Stimulated activated CD4-positive, alpha-beta T cell treated with anti-CD3 and anti-CD28 coated beads, Interleukin-4, amount 100 ng/mL, for 4 hours (primary cell): ENCODE measurements at places on chromosomes 11 and 22.

DNA sequence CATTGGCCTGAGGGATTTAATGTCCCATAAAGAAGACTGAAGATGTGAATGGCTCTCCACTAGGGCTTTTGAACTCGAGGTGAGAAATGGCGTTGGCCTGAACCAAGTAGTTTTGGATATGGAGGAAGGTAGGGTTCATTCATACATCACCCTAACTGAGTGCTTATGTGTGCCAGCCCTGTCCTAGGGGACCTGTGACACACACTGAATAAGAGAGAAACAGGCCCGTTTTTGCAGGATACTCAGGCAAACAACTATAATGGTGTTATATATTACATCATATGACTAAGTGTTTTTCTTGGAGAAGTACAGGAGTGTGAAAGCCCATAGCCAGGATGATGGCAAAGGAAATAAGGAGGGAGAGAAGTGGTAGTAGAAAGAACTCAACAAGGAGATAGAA is 368.1 kb downstream of the TMEM135 start:
- no peak for DNase-seq

DNA sequence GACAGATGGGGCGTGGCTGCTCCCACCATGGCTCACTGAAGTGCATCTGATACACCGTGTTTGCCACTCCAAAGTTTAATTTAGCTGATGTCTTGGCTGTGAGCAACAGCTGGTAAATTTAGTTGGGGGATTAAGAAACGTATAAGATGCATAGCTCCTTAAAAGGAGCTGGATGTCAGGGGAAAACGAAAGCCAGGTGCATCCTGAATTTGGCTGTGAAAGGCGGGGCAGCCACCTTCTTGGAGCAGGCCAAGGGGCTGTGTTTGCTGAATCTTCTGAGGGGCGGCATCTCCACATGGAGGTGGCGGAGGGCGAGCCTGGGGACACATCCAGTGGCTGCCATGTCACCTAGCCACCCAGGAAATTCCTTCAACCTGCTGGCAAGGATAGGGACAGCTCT is 20.7 kb upstream of the NCF4 start:
- DNase-seq = no peak

DNA sequence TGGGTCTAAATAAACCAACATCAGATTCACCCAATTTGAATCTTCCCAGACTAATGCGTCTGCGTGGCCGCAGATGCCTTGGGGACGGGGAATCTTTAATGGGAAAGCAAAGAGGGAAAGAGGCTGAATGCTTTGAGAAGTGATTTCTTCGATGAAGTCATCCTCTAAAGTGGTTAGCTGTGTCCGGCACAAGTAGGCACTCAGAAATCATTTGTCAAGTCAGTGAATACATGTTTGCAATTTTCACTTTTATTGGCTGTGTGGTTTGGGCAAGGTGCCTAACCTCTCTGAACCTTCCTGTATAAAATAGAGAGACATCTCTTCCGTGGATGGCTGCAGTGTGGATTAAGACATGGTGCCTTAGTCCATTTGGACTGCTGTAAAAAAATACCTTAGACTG is 19.7 kb upstream of the IFT27 start:
- no peak for DNase-seq

DNA sequence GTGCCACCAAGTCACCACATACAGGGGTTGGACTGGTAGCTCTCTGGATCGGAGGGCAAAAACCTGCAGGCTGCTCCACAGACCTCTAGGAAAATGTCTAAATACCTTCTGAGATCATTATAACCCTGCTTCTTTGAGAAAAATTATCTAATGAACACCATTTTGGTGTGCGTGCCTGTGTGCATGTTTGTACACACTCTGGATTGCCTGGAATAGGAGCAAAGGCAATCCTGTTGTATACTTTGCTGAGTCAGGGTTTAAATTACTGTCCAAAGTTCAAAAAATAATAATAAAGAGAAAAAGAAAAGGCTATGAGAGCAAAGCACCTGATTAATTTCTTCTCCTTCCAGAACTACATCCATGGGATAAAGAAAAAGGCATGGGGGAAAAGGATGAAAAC is 11.0 kb downstream of the JAML start:
- DNase-seq = no peak

DNA sequence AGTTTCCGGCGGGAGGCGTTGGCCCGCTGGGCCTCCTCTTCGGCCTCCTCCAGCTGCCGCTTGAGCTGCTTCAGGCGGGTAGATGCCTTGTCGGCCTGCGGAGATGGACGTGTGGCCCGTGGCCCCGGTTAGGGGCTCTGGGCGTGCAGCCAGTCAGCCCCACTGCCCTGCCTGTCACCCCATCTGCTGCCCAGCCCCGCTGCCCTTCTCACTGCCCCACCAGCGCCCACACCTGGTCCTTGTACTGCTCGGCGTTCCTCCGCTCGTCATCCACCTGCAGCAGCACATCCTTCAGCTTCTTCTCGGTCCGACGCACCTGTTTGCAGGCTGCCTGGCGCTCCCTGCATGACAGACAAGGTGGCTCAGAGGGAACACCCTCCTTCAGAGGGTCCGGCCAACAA is 31.2 kb downstream of the APOL1 start:
- DNase-seq = no peak

DNA sequence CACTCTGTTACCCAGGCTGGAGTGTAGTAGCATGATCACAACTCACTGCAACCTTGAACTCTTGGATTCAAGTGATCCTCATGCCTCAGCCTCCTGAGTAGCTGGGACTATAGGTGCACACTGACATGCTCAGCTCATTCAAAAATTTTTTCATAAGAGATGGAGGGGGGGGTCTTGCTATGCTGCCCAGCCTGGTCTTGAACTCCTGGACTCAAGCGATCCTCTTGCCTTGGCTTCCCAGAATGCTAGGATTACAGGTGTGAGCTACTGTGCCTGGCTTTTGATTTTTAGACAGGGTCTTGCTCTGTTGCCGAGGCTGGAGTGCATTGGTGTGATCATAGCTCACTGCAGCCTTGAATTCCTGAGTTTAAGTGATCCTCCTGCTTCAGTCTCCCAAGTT is 14.0 kb downstream of the PRAME start:
- no peak for DNase-seq

DNA sequence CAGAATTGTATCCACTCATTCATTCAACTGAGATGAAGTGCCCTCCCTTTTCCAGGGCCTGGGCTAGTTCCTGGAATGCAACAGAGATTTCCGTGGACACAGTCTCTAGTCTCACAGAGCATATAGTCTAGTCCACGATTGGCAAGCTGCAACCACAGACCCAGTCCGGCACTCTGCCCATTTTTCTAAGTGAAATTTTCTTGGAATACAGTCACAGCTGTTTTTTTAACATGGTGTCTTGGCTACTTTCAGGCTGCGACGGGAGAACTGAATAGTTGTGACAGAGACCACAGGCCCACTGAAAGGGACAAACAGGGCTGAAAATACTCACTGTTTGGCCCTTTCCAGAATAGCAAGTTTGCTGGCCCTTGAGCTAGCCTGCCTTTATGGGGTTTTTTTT is 29.2 kb downstream of the ALG12 start:
- DNase-seq = no peak

DNA sequence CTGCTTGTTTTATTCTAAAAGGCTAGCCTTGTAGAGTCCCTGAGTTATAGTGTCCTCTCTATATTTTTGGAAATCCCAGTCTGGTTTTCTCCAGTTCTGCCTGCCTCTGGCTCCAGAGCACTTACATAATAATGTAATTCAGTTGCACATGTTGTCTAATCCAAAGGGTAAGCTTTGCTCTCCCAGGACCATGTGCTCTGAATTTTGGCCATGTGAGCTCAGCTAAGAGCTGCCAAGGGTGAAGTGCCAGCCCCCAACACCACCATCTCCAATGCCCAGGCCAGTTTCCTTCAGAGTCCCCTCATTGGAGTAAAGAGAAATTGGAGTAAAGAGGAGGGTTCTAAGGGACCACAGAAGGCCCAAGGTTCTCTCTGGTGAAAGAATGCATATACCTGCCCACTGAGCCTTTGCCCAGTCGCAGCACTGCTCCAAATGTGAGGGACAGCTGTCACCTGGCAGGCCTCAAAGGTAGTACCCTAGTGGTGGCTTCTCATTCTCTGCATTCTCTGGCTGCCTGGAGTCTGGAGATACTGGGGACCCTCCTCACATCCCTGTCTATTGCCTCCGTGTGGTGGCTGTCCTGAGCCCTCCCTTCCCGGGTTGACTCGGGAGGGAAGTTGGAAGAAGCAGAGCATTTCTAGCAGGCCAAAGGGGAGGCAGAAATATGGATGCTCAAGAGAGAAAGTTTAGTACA is 4.9 kb downstream of the CRY2 start:
- no peak for DNase-seq

DNA sequence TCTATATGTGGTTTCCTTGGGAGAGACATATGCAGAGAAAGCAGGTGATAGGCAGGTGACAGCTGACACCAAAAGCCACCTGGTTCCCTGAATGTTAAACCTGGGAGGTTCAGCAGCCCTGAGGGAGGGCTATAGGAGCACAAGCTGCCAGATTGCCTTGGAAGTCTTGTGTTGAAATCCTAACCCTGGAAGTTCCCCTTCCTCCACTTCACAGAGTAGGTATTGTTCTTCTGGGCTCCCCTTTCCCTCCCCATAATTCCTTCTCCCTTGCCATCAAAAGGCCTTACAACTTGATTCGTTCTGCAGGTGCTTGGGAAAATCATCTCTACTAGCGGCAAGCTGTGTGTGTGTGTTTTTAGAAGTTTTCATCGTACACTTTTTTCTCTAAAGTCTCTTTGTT is 5.4 kb downstream of the LDLRAD3 start:
- no peak for DNase-seq

GRCh38 chr11:3217818-3218482 is 663 bp downstream of the MRGPRG start:
- no peak for DNase-seq

GRCh38 chr22:50218153-50218995 is 17.6 kb downstream of the SELENOO start:
- DNase-seq = no peak

- no peak for DNase-seq
These were observed 270.7 kb upstream of the MTNR1B start for GRCh38 chr11:92698742-92699141.

- no peak for DNase-seq
These were observed 55.3 kb upstream of the GCAT start for GRCh38 chr22:37752189-37753087.

DNA sequence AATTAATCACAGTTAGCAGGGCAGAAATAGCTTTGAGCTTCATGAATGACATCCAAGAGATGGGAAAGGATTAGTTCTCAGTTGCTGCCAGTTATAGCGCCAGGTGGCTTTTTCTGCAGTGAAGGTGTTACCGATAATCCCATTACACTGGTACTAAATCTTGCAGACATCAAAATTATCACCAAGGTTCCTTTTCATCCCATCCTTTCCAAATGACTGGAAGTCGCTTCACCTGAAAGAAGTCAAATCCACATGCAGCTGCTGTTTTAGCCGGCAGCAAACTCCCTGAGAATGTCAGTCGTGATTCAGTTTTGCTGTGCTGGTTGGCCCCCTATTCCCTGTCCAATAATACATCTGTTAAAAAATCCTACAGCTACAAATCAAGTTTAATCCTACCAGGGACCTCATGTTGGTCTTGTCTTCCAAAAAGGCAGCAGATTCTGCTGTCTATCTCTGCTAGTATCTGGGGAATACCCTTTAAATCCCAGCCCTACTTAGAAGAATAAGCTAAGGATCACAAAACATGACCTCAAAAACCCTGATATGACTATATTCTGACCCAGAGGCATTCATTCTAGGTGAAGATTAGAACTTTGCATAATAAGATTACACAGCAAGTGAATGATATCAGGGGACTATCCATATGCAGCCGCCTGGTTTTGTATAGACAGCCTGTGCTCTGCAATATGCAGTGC is 31.7 kb downstream of the IMMP1L start:
- no peak for DNase-seq

GRCh38 chr11:68509066-68509465 is 48.5 kb downstream of the PPP6R3 start:
- DNase-seq = no peak

DNA sequence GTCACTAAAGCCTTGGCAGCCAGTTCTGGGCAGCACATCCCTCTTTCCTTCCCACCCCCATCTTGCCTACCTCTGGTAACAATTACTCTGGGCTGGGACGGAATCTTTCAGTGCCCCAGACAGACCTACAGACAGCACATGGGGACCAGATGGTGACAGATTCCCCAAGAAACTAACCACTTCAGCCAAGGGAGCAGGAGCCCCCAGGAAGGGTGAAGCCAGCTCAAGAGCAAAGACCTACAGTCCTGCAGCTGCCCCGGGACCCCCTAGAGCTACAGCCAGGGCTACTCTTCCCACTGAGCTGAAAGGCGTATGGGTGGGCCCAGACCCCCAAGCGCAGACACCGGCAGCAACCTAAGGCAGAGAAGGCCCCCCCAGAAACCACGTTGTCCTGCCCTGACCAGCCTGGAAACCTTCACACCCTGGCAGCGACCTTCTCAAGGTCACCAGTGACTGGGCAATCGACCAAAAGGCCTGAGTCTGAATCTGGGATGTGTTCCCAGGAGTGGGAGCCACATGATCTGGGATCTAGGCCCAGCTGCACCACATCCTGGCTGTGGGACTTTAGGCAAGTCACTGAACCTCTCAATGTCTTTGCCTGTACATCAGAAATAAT is 65.8 kb downstream of the LRRC32 start:
- no peak for DNase-seq

DNA sequence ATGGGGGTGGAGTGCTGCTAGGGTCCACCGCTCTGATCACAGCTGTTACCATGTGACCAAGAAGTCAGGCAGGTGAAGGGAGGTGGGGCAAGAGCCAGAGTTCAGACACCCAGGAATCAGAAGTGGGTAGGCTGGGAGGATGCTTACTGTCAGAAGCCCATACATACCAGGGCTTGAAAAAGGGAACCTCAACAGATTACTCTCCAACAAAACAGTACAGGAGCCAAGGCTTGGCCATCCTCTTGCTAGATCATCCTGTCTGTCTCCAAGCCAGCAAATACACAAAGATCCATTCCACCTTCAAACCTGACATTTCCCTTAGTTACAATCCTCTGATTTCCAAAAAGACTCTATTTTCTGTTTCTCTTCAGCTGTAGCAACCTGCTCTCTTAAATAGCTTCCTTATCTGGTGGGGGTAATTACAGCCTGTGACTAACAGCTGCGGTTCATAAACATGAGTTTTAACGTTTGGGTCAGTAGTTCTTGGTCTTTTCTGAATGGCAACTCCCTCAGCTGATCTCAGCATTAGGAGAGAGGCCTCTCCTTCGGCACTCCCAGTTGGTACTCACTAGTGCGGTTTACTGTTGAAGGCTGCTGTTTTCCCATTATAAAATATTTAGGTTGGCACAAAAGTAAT is 31.1 kb upstream of the WT1 start:
- DNase-seq = no peak

- DNase-seq = no peak
These were observed 2.7 kb downstream of the TMEM134 start for GRCh38 chr11:67466367-67466766.

DNA sequence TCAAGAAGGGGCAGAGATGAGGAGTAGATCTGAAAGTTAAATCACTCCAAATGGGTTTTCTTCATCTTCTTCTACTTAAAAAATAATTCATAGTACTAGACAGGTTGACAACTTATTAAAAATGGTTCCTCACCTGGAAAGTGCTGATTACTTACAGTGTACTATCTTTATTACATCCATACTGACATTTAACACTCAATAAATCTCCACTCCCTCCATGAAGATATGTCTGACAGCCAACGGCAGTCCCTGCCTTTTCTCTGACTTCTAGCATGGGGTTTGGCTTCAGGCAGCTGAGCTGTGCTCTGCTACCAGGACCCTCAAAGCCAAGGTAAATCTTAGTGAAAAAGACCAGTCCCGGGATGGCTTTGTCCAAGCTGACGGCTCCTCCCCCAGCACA is 133.4 kb upstream of the CSNK2A3 start:
- DNase-seq = no peak

- no peak for DNase-seq
These were observed 90.7 kb downstream of the PPP6R3 start for GRCh38 chr11:68551223-68551622.

- DNase-seq = no peak
These were observed 415.9 kb downstream of the TBC1D22A start for GRCh38 chr22:47178339-47178738.
